ENCODE measurements at places on chromosomes 7 and 10. TPM values are rescaled to one million over a fixed set of nuclear protein-coding genes. Genes with fewer than 3 reads are reported as not detected.

The BICC1 gene
- 70.2 TPM for total RNA-seq

The TAF5 gene
- total RNA-seq = 2.5 TPM

The LIPK gene
- not detected for total RNA-seq

The DGKI gene
- not detected for total RNA-seq

The HMX2 gene
- not detected for total RNA-seq

The PCGF6 gene
- 4.5 TPM for total RNA-seq

The CYREN gene
- total RNA-seq = 89.0 TPM

The NPC1L1 gene
- total RNA-seq = 46.0 TPM

The HYCC1 gene
- total RNA-seq = 12.7 TPM

The IGF2BP3 gene
- total RNA-seq = 111 TPM

The FAM24B gene
- total RNA-seq = 6.3 TPM

The CLDN3 gene
- total RNA-seq = 122 TPM

The MSMB gene
- 7.4 TPM for total RNA-seq

The HOXA5 gene
- total RNA-seq = 8.3 TPM

The MYPN gene
- 0.38 TPM for total RNA-seq

DNA sequence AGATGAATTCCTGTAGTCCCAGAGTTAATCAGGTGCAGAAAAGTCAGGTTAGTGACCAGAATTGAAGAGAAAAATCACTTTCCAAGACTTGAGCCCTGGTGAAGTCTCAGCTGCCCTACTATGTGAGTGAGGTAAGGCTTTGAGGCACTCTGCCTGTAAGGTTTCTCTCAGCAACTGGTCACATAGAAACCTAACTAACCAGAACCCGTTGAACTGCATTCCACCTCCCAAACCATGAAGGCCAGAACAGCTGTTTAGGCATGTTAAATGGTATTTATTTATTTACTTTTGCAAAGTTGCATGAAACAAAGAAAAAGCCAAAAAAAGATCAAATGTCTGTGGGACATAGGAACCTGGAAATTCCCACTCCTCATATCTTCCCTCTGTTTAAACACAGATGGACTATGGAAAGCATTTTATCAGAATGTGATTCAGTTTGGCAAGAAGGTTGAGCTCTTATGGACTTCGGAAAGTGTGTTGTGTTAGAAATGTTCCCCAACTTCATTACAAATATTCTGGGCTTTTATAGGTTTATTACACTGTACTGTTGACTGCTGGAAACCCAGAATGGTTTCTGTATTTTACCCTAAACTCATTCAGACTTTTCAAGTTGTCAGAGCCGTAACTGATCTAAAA, 12.8 kb upstream of the GPR85 start:
- DNase-seq = peak; percentile 31
- H3K27me3 ChIP-seq = peaks cover 29% of the 10 kb centered on the region
- no peak overlapping the region for H3K27ac ChIP-seq
- H3K4me3 ChIP-seq = no peak overlapping the region
- no peaks in the 10 kb centered on the region for H3K36me3 ChIP-seq

GRCh38 chr7:139600306-139600705, 76.8 kb downstream of the CLEC2L start:
- DNase-seq = no peak
- H3K4me1 ChIP-seq = peaks cover 23% of the 10 kb centered on the region
- H3K36me3 ChIP-seq = peaks cover 5% of the 10 kb centered on the region
- H3K27me3 ChIP-seq = no peaks in the 10 kb centered on the region
- no peak overlapping the region for H3K4me3 ChIP-seq

DNA sequence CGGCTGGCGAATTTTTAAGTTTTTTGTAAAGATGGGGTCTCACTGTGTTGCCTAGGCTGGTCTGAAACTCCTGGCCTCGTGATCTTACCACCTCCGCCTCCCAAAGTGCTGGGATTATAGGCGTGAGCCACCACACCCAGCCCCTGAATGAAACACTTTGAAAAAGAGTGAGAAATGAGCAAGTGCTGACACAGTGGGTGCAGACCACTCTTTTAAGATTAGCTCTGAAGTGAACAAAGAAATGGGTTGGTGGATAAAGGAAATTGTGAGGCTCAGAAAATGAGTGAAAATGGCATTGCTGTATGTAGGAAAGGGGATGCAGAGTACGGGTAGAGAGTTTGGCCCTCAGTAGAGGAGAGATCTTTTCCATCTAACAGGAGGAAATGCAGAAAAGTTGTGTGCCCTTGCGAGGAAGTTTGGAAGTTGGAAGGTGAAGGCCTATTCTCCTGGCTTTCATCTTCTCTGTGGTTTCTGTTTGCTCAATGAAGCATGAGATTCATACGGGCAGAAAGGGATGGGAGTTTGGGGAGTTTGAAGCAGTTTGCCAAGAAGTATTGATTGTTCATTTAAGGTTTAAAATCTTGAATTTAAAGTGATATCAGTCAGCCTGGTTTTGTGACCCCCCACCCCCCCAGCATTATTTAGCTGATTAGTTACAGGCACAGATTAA, 11.0 kb downstream of the MAPK8 start:
- H3K27me3 ChIP-seq = no peaks in the 10 kb centered on the region
- no peaks in the 10 kb centered on the region for H3K36me3 ChIP-seq
- DNase-seq = no peak
- H3K27ac ChIP-seq = no peak overlapping the region

GRCh38 chr10:129662426-129662825, 195.4 kb downstream of the MGMT start:
- H3K4me3 ChIP-seq = no peak overlapping the region
- no peak for DNase-seq
- H3K36me3 ChIP-seq = no peaks in the 10 kb centered on the region
- no peaks in the 10 kb centered on the region for H3K4me1 ChIP-seq

GRCh38 chr10:43177595-43177994, 39.4 kb downstream of the CSGALNACT2 start:
- peaks cover 8% of the 10 kb centered on the region for H3K4me1 ChIP-seq
- H3K4me3 ChIP-seq = no peak overlapping the region
- DNase-seq = no peak
- H3K36me3 ChIP-seq = no peaks in the 10 kb centered on the region
- H3K27me3 ChIP-seq = no peaks in the 10 kb centered on the region

- peaks cover 40% of the 10 kb centered on the region for H3K27me3 ChIP-seq
- H3K36me3 ChIP-seq = no peaks in the 10 kb centered on the region
- no peak overlapping the region for H3K4me3 ChIP-seq
- no peak for DNase-seq
Observed at GRCh38 chr7:73880755-73881328, 19.9 kb downstream of the TMEM270 start.

GRCh38 chr7:148434887-148435286, 155.7 kb upstream of the C7orf33 start:
- H3K27me3 ChIP-seq = peaks cover 39% of the 10 kb centered on the region
- no peak overlapping the region for H3K4me3 ChIP-seq
- DNase-seq = no peak
- H3K27ac ChIP-seq = no peak overlapping the region

DNA sequence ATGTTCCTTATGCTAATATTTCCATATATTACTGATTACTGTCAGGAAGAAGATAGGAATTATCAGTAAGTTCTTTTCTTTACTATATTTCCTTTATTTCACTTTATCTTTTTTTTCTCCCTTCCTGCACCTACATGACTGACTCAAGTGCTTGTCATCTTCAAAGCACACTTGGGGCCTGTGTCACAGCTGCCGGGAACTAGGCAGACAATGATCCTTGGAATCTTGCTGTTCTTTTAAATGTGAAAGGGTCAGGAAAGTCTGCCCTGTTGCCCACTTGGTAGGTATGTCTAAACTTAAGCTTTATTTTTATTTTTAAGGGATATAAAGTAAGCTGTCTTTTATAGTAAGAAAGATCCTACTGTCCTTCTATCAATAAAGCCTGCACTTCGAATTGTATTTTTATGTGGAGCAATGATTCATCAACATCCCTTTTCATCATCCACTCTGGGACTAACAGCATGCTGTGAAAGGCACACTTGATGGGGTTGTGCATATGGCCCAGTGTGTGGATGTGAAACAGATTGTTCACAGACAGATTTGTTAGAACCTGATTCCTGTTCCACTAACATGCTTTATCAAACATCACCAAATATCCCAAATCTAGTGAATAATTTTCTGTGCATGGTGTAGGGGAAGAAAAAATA, 556.9 kb downstream of the DNAJB9 start:
- H3K27me3 ChIP-seq = no peaks in the 10 kb centered on the region
- no peaks in the 10 kb centered on the region for H3K36me3 ChIP-seq
- H3K27ac ChIP-seq = no peak overlapping the region
- no peaks in the 10 kb centered on the region for H3K4me1 ChIP-seq

GRCh38 chr10:45505311-45505710, 131.3 kb downstream of the ALOX5 start:
- no peak for DNase-seq

- no peak for DNase-seq
- peaks cover 12% of the 10 kb centered on the region for H3K27me3 ChIP-seq
- H3K4me3 ChIP-seq = no peak overlapping the region
- H3K27ac ChIP-seq = no peak overlapping the region
- H3K36me3 ChIP-seq = no peaks in the 10 kb centered on the region
Observed at GRCh38 chr7:158991824-158992621, 135.7 kb downstream of the DYNC2I1 start.

DNA sequence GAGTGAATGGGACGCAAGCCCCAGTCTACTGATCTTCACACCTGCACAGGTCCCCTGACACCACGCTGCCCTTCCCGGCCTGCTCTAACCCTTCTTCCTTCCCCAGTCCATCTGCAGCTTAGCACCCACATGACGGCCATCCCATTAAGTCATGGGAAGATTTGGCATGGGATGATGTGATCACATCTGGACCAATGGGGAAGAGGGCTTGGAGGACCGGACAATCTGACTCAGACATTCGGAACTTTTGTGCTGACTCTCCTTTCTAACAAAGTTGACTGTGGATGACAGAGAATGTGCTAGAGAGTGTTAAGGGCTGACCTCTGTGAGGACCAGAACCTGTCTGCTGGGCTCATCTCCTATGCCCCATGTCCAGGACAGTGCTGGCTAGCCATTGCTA, 15.6 kb downstream of the CXCL12 start:
- no peak for DNase-seq
- H3K36me3 ChIP-seq = no peaks in the 10 kb centered on the region
- H3K27me3 ChIP-seq = peaks cover 52% of the 10 kb centered on the region
- H3K4me1 ChIP-seq = no peaks in the 10 kb centered on the region
- H3K4me3 ChIP-seq = no peak overlapping the region
- H3K27ac ChIP-seq = no peak overlapping the region

GRCh38 chr10:123567984-123568739, 98.0 kb upstream of the GPR26 start:
- no peaks in the 10 kb centered on the region for H3K36me3 ChIP-seq
- no peaks in the 10 kb centered on the region for H3K4me1 ChIP-seq
- H3K27me3 ChIP-seq = peaks cover 36% of the 10 kb centered on the region

GRCh38 chr10:17357781-17358180, 96.6 kb downstream of the ST8SIA6 start:
- DNase-seq = no peak
- H3K4me3 ChIP-seq = no peak overlapping the region
- H3K4me1 ChIP-seq = peaks cover 14% of the 10 kb centered on the region
- no peaks in the 10 kb centered on the region for H3K36me3 ChIP-seq
- H3K27me3 ChIP-seq = no peaks in the 10 kb centered on the region
- no peak overlapping the region for H3K27ac ChIP-seq

DNA sequence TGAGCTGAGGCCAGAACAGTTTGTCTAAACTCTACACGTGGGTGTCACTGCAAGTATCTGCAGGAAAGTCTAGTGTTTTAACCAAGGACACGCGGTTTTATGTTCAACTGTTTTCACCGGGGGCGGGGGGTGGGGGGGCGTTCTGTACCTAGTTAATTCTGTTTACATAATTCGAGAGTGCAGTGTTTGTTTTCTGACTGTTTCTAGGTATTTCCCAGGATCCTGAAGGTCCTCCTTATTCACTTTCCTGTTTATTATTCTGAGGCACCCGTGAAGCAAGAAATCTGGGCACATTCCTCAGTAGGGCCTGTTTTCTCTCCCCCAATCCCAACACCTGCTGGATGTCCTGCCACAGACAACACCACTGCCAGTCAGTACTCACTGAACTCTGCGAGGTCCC, 7.6 kb downstream of the LOXL4 start:
- H3K4me1 ChIP-seq = peaks cover 9% of the 10 kb centered on the region
- no peaks in the 10 kb centered on the region for H3K27me3 ChIP-seq
- H3K27ac ChIP-seq = no peak overlapping the region
- DNase-seq = no peak

- DNase-seq = peak; percentile 61
- peaks cover 50% of the 10 kb centered on the region for H3K4me1 ChIP-seq
- peak overlapping the region; percentile 76 for H3K27ac ChIP-seq
- H3K36me3 ChIP-seq = peaks cover 67% of the 10 kb centered on the region
- H3K4me3 ChIP-seq = peak overlapping the region; percentile 80
- no peaks in the 10 kb centered on the region for H3K27me3 ChIP-seq
Observed at GRCh38 chr7:1569016-1569415, 816 bp downstream of the PSMG3 start.

- no peaks in the 10 kb centered on the region for H3K4me1 ChIP-seq
- no peak for DNase-seq
- H3K36me3 ChIP-seq = no peaks in the 10 kb centered on the region
- H3K4me3 ChIP-seq = no peak overlapping the region
Observed at GRCh38 chr10:113267619-113268562, 285.0 kb upstream of the HABP2 start.

DNA sequence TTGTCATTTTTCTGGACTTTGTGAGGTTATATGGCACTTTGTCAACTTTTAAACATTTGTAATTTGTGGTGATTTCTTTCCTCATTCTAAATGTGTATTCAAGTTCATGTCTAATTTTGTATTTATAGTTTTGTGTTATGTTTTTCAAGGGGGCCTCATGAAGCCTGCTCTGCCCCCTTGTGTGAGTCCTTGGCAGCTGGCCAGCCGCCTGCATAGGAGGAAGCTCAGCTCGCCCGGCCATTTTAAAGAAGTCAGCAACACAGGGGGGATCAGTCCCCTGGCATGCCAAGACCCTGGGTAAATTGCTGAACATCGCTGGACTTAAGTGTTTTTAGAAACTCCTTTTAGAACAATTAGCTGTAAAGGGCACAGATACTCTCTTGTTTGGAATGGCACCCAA, 123.0 kb downstream of the ANLN start:
- H3K27me3 ChIP-seq = peaks cover 13% of the 10 kb centered on the region
- DNase-seq = no peak
- H3K4me3 ChIP-seq = no peak overlapping the region
- no peak overlapping the region for H3K27ac ChIP-seq
- peaks cover 6% of the 10 kb centered on the region for H3K4me1 ChIP-seq

- peaks cover 51% of the 10 kb centered on the region for H3K36me3 ChIP-seq
- H3K27ac ChIP-seq = no peak overlapping the region
- DNase-seq = no peak
Observed at GRCh38 chr10:73756183-73756582, 12.0 kb downstream of the SEC24C start.

DNA sequence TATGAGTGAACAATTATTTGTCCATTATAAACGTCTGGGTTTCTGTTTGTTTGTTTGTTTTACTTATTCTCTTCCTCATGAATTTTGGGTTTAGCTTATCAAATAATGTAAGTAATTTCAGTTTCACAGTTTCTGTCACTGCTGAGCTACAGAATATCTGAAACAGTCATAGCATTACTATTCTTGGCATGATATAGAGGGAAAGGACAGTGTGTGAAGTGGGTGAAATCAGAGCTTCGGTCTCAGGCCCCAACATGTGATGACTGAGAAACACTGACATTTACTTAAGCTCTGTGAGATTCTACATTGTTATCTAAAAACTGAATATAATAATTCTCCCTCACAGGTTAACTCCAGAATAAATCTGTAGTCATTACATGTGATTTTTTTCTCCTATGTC, 8.8 kb upstream of the OR6V1 start:
- no peaks in the 10 kb centered on the region for H3K36me3 ChIP-seq
- DNase-seq = no peak
- H3K27me3 ChIP-seq = peaks cover 34% of the 10 kb centered on the region
- no peak overlapping the region for H3K27ac ChIP-seq
- H3K4me3 ChIP-seq = no peak overlapping the region
- peaks cover 11% of the 10 kb centered on the region for H3K4me1 ChIP-seq

- H3K36me3 ChIP-seq = no peaks in the 10 kb centered on the region
- H3K27me3 ChIP-seq = peaks cover 4% of the 10 kb centered on the region
- no peak for DNase-seq
- no peak overlapping the region for H3K4me3 ChIP-seq
- no peak overlapping the region for H3K27ac ChIP-seq
Observed at GRCh38 chr10:14451341-14451740, 120.6 kb upstream of the FRMD4A start.
